NCI-H1694 (cell line): ENCODE measurements at places on chromosomes 6 and 20.

DNA sequence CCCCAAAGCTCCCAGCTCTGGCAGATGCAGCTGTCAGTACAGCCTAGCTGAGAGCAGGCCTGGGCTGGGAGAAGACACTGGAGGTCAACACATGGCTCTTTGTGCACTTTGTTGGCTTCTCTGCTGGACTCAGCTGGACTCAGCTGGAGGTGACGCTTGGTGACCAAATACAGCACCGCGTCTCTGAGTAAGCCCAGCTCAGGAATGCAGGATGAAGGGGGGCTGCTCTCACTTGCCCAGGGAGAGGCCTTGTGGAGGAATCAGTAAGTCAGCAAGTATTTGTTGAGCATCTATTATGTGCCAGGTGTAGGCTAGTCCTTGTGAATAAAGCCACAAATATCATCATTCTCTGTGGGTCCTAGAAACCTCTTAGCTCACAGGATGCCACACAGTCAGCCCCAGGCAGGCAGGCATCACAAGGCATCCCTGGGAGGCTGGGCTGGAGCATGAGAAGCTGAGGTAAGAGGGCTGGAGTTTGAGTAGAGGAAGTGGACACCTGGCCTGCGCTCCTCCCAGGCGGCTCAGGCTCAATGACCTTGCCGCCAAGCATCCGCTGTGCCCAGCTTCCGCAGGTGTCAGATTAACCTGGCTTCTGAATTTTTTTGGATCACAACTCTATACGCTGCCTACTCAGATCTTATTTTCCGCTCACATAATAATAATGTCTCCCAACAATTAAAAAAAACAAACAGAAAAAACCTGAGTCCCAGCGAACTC is 95.4 kb downstream of the TMEM170B start:
- no peak for DNase-seq

- DNase-seq, result no peak
These were observed 28.8 kb upstream of the ZBTB24 start for GRCh38 chr6:109511832-109512231.

GRCh38 chr20:53940360-53940702 is 130.1 kb downstream of the BCAS1 start:
- DNase-seq, result no peak

DNA sequence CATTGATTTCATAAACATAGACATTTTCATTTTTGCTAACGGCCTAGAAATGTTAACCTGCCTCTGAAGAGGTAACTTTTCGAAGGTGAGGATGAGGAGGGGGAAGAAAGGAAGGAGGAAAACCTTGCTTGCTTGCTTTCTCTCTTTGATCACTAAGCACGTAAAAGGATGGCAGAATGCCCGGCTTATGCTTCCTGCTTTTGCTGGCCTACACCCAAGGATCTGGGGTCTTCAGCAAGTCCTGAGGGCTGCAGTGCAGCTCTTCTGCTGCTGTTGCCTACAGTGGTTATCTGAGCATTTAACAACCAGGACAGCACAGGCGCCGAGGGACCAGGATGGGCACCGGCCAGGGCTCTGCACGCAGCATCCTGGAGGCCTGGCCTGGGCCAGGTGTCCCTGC is 150.8 kb upstream of the TAB2 start:
- DNase-seq, result no peak

- no peak for DNase-seq
These were observed 129.2 kb upstream of the PCSK2 start for GRCh38 chr20:17097603-17098002.

GRCh38 chr20:58685988-58686387 is 6.6 kb upstream of the NPEPL1 start:
- no peak for DNase-seq

- DNase-seq, result no peak
These were observed 29.2 kb downstream of the TGM2 start for GRCh38 chr20:38135651-38136420.
